Dermis microvascular lymphatic vessel endothelial cell (primary cell): ENCODE measurements at places on chromosomes 13 and 19.

- no peak for DNase-seq
Observed at GRCh38 chr19:32038021-32038920, 307.1 kb upstream of the ZNF507 start.

DNA sequence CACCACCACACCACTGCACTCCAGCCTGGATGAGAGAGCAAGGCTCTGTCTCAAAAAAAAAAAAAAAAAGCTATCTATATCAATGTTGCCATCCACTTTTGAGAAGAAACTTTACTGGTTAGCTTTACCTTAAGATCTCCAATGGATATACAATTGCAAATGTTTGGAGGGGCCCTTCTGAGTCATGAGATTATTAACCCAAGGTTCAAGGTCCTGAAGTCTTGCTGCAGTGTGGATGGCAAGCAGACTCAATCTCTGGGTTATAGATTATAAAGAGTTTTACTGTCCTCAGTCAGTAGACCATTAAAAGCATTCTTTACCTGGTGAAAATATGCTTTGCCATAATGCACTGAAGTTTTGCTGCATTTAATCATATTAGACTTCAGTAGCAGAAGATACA, 3.7 kb upstream of the ZNF431 start:
- DNase-seq: no peak

GRCh38 chr19:50949861-50950260, 3.0 kb downstream of the KLK5 start:
- no peak for DNase-seq

GRCh38 chr13:109802936-109803335, 16.6 kb upstream of the IRS2 start:
- DNase-seq: no peak

DNA sequence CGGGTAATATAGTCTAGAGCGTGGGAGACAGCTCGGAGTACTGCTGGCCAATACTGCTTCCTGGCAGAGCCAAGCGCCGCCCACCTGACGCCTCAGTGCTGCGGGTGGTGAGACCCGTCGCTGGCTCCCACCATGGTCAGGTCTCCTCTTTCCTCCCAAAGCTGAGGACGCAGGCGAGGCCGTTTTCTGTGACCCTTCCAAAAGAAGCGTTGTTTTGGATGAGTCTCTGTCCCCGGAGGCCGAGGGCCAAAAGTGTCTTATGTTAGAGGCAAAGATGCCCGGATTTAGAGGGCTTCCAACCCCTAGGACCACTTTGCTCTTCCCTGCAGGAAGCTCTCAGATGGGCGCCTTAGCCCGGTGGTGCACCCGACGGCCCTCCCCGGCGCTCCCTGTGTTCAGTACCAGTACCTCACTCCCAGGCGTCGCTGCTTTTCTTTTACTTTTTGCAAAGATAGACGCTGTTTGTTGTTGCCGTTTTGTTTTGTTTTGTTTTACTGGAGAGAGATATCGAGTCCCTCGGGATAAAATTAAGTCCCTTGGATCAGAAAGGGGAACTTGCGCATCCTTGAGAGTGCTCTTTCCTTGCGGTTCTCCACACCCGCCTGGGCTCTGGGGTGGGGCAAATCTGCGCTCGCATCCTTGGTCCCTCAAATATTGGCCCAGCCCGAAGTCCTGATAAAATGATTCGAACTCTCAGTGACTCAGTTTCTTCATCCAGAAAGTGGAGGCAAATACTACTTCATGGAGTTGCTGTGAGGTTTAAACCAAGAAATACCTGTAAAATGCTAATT, 7.0 kb downstream of the PDX1 start:
- DNase-seq: no peak

DNA sequence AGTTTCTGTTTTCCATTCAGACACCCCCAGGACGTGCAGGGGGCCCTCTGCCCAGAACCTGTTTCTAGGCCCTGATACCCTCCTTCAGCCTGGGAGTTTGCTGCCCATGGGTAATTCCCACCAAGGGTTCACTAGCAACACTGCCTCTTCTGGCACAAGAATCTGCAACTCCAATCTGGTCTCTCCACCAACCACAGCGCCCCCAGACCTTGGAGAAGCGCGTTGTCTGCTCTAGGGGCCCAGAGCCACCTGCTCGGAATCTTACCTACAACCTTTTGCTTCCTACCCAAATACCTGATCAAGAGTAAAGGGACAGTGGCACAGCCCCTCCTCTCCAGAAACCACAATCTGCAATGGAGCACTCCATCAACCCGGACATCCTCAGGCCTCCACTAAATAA, 763 bp downstream of the ZNF180 start:
- DNase-seq: no peak

- no peak for DNase-seq
Observed at GRCh38 chr19:44050740-44051649, 841 bp upstream of the ZNF223 start.

DNA sequence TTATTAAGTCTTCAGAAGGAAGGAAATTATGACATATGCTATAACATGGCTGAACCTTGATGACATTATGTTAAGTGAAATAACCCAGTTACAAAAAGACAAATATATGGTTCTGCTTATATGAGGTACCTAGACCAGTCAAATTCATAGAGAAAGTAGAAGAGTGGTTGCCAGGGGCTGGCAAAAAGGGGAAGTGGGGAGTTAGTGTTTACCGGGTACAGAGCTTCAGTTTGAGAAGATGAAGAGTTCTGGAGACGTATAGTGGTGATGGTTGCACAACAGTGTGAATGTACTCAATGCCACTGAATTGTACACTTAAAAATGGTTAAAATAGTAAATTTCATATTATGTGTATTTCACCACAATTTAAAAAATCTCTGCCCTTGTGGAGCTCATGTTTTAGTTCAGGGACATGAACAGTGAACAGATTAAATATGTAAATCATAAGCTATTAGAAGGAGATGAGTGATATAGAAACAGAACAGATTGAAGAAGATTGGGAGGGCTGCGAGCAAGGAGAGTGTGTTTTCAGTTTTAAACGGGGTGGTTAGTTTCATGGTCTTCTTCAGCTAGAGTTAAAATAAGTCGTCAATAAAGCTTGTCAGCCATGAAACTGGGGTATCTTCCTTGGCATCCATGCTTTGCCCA, 355.2 kb downstream of the KCNRG start:
- no peak for DNase-seq

GRCh38 chr13:30882026-30882850, 23.8 kb upstream of the MEDAG start:
- no peak for DNase-seq

GRCh38 chr13:41273831-41274441, 10.6 kb upstream of the MTRF1 start:
- no peak for DNase-seq

GRCh38 chr13:100610391-100611347, 22.1 kb upstream of the GGACT start:
- no peak for DNase-seq

DNA sequence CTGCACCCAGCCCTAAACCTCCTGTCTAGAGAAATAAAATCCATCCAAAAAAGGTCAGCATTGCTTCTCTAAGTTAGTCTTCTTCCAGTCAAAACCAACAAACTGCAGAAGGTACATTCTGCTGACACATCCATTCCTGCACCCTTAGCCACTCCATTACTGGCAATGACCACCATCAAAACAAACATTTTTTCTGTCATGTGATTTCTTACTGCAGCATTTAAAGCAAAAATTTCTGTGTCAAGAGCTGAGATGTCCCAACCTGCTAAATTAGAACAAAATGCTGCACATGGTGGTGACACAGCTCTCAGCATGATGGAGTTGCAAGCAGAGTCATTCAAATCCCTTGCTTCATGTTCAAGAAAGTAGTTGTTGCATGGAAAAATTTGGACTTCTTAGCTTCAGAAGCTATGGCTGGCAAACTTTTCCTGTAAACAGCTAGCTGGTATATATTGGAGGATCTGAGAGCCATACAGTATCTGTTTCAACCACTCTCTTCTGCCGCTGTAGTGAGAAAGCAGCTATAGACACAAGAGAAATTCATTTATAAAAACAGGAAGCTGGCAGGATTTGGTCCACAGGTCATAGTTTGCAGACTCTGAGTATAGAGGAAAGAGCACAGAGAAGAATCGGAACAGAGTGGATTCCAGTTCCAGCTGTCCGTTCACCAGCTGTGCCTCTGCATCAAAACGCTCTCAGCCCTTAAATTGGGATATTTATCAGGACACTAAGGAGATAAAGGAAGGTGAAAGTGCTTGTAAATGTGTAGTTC, 17.4 kb downstream of the RUBCNL start:
- DNase-seq: no peak

- DNase-seq: no peak
Observed at GRCh38 chr19:1864480-1865171, 1.2 kb upstream of the KLF16 start.

- no peak for DNase-seq
Observed at GRCh38 chr13:59970847-59971246, 192.9 kb downstream of the DIAPH3 start.

DNA sequence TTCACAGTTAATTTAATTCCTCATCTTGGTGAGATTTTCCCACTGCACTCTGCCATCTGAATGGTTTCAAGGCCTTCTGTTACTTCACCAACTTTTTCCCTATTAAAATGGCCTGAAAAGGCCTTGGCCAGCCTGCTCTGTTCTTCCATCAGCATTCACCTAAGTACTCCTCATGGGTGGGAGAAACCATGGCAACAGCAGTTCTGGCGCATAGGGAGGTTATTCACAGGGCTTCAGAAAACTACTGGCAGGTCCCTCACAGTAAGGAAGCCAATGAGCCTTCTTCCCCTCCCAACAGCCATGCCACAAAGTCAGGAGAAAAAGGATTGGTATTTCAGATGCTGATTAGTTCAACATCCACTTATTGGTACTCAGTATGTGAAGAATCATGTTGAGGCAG, 17.2 kb upstream of the GJB2 start:
- DNase-seq: no peak

DNA sequence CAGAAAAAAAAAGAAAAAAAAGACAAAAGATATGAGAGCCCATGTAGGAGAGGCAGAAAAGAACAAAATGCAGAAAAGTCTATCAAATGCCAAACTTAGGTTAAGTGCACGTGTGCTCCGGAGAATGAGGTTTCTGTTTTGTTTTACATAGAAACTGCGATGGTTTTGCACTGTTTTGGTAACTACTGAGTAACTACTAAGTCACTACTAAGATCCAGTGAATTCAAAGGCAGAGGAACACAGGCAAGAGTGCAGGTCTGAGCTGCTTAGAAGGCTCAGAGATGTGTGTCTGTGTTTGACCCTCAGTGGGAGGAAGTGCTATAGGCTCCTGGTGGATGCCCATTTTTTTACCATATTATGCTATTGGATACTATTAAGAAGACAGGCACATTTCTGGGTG, 299.3 kb downstream of the NDFIP2 start:
- DNase-seq: no peak

DNA sequence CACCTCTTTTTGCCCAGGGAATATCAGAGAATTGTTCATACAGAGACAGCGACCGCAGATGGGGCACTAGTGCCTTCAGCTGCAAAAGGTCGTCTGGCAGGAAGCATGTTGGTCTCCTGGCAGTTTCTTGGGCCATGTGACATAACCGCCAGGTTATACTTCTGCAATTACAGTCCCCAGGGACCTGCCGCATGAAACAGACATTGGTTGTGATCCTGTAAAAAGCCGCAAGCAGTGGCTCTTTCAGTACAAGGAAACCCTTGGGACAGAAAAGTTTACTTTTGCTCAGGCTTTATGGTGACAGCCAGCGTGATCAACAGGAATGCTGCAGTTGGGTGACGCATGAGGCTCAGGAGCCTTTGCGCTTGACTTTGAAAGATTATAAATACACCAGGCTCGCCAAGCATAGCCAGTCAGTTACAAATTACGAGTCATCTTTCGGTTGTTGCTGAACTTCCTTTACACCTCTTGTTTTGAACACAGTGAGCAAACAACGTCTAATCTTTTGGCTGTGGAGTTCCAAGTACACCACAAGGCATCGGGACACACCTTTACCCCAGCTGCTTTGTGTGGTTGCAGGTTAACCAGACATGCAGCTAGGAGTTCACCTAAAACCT, 50.5 kb upstream of the UBE2L5 start:
- DNase-seq: no peak

GRCh38 chr13:105008604-105009003, 1526.9 kb downstream of the EFNB2 start:
- no peak for DNase-seq

DNA sequence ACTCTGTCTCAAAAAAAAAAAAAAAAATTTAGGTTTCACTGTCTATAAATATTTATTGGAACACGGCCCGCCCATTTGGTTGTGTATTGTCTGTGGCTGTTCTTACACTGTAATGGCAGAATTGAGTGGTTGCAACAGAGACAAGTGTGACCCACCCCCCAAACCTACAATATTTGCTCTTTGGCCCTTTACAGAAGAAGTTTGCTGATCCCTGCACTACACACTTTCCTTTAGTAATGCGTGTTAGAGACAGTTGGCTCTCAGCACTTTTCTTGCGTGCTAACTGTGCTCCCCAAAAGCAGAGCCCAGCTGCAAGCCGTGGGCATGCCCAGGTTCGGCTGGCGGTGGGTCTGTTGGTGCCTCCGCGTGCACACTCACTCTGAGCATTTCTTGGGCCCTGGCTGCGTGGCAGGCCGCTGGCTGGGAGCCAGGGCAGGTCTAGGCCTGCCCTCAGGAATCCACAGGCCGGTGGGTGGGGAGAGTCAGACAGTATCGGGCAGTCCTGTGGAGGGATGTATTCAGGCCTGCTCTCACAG, 72.6 kb downstream of the SIPA1L3 start:
- DNase-seq: no peak

DNA sequence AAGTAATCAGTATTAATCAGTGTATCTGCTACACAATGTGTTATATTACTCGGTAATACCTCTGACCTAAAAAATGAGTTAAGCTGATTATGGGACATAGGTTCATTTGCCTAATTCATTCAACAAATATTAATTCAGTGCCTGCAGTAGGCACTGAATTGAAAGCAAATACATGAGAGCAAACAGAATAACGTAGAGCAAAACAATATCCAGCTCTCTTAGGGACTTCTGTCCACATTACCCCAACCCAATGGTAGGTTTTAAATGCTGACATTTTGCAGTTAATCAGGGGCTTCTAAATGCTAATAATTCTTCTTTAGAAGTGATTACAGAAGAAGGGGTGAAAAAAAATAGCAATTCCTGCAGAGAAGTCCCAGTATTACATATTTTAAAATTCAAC, 4.9 kb downstream of the RCBTB2 start:
- no peak for DNase-seq

- DNase-seq: peak; percentile 13
Observed at GRCh38 chr19:38072776-38073750, 151.0 kb downstream of the DPF1 start.

DNA sequence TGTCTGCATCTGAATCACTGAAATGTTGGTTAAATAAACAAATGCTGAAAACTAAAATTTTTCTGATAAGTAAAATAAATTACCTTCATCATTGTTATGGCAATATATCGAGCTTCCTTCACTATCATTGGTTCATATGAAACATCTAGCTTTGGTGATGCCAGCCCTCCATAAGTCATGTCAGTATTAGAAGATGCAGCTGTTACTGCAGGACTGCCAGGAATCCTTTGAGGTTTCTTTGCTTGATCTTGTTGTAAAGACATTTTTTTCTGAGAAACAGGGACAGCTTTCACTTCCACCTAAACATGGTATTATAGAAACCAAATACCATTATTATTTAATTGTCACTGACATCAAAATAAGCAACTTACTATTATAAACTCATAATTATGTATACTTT, 123.7 kb upstream of the FBXL3 start:
- DNase-seq: no peak

GRCh38 chr19:7911508-7912143, 3.0 kb upstream of the TGFBR3L start:
- no peak for DNase-seq
